ENCODE measurements at places on chromosomes 11 and 22. TPM values are rescaled to one million over a fixed set of nuclear protein-coding genes. Genes with fewer than 3 reads are reported as not detected.

DNA sequence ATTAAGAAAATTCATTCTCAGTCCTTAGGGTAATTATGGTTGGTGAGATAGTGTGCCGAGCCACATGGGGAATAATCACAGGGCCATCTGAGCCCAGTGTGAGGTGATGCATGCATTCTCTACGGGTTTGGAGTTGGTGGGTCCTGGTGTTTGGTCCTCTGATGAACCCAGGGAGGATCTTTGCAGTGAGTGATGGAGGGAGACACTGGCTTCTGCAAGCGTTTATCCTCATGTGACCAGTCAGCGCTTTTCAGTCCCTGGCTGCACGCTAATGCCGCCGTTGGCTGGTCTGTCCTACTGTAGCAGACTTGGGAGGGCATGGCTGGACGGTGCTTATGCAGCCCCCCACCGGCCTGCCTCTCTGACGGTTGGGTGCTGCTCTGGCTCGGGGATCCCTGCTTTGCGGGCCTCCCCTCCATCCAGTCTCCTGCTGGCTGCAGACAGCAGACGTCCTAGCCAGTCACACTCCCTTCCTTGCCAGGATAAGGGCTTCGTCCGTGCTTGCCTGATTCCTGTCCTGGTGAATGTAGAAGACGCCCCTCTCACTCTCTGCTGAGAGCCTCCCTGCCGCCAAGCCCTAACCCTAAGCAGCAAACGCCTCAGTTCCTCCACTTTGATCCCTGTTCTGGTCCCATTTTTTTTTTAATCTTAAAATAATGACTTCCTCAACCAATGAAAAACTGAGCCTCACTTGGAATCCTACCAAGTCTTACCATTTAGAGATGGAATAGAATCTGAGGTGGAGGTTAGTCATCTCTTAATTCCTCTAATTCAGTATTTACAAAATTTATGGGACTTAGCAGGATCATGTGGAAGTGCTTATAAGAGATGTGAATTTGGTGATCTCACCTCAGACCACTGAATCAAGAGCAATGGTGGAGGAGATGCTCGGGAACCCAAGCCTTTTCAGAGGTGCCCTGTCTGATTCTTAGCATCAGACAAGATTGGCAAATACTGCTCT is 143.7 kb upstream of the SORL1-AS1 start:
- no peaks in the 10 kb centered on the region for H3K36me3 ChIP-seq
- H3K27me3 ChIP-seq, result no peaks in the 10 kb centered on the region
- no peak for DNase-seq
- H3K4me3 ChIP-seq, result no peak overlapping the region
- H3K27ac ChIP-seq, result peak overlapping the region; percentile 33
- peaks cover 18% of the 10 kb centered on the region for H3K4me1 ChIP-seq

DNA sequence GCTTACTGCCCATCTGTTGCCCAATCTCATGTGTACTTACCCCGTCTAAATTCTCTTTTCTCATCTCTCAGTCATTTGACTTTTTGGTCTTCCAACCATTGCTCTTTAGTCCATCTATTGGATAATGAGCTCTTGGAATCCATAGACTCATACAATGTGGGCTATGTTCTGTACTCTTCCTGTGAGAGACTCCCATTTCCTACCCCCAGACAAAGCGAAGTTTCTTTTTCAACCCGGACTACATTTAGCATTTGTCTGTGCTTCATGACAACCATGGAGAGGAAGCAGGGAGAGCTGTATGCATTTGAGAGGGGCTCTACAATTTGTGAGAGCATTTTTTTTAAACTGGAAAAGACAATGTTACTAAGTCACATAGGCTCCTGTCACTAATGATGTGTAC is 4.0 kb upstream of the ARHGAP42 start:
- no peak overlapping the region for H3K4me3 ChIP-seq
- DNase-seq, result no peak
- H3K27me3 ChIP-seq, result no peaks in the 10 kb centered on the region
- peaks cover 24% of the 10 kb centered on the region for H3K4me1 ChIP-seq
- H3K36me3 ChIP-seq, result no peaks in the 10 kb centered on the region

GRCh38 chr22:20464096-20464614 is 26.5 kb upstream of the SCARF2 start:
- no peak overlapping the region for H3K4me3 ChIP-seq
- no peaks in the 10 kb centered on the region for H3K36me3 ChIP-seq
- peaks cover 9% of the 10 kb centered on the region for H3K4me1 ChIP-seq
- no peaks in the 10 kb centered on the region for H3K27me3 ChIP-seq

- no peak for DNase-seq
- H3K27ac ChIP-seq, result no peak overlapping the region
- no peak overlapping the region for H3K4me3 ChIP-seq
- H3K27me3 ChIP-seq, result no peaks in the 10 kb centered on the region
Observed at GRCh38 chr11:76194872-76195668, 11.2 kb downstream of the WNT11 start.

GRCh38 chr11:43243927-43244326 is 67.9 kb upstream of the API5 start:
- no peaks in the 10 kb centered on the region for H3K4me1 ChIP-seq
- no peak for DNase-seq
- H3K4me3 ChIP-seq, result no peak overlapping the region
- no peak overlapping the region for H3K27ac ChIP-seq
- no peaks in the 10 kb centered on the region for H3K27me3 ChIP-seq
- H3K36me3 ChIP-seq, result no peaks in the 10 kb centered on the region

- no peaks in the 10 kb centered on the region for H3K27me3 ChIP-seq
- H3K36me3 ChIP-seq, result no peaks in the 10 kb centered on the region
- no peak for DNase-seq
- H3K27ac ChIP-seq, result peak overlapping the region; percentile 27
- H3K4me3 ChIP-seq, result no peak overlapping the region
- peaks cover 19% of the 10 kb centered on the region for H3K4me1 ChIP-seq
Observed at GRCh38 chr11:86663291-86663690, 9.1 kb downstream of the ME3 start.

GRCh38 chr22:38203090-38203810 is 1.5 kb downstream of the MAFF start:
- no peaks in the 10 kb centered on the region for H3K36me3 ChIP-seq

DNA sequence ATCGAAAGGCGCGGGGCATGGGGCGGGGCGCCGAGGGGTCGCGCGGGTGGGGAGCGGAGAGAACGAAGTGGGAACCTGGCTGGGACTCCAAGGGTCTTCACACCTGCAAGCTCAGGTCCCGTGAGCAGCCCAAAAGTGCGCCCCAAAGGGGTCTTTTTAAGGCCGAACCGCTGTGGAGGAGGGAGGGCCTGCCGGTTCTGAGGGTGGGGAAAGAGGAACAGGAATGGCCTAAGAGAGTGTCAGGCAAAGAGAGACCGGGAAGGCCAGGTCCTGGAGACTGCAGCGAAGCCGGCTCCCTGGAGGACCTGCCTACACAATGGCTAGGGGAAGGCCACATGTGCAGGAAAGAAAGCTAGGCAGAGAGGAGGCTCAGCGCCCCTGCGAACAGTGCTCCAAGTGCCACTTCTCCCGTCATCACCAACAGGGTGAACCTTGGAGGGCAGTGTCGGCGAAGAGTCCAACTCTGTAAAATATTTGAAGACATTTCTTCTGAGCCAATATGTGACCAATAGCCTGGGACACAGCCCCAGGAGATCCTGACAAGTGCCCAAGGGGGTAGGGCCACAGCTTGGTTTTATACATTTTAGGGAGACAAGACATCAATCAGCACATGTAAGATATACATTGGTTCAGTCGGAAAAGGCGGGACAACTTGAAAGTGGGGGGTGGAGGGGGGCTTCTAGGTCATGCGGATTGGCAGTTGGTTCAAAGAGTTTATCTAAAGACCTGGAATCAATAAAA is 710 bp upstream of the DGCR2 start:
- peak overlapping the region; percentile 61 for H3K27ac ChIP-seq
- no peaks in the 10 kb centered on the region for H3K27me3 ChIP-seq
- no peak for DNase-seq

DNA sequence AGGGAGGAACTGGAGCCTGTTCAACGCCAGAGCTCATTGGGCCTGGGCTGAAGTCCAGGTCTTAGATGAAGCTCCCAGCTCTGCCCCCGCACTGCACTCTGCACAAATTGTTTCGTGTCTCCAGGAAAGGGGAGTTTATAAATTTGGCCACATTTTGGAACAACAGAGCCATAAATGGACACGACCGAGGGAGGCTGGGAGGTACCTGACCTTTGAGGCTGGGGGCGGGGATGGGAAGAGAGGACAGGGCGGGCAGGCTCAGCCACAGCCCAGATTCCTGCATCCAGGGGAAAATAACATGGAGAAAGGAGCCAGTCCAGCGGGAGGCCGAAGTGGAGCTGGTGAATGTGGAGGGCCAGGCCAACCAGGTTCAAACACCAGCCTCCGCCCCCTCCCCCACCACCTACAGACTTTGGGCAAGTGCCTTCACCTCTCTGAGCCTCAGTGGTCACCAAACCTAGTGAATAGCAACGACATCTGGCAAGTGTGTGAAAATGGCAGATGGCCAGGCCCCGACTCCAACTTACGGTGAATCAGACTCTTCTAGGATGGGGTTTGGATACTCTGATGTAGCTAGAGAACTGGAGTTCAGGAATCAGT is 36.8 kb upstream of the SMTN start:
- H3K27me3 ChIP-seq, result no peaks in the 10 kb centered on the region
- no peak overlapping the region for H3K4me3 ChIP-seq
- no peak for DNase-seq
- H3K27ac ChIP-seq, result peak overlapping the region; percentile 73

DNA sequence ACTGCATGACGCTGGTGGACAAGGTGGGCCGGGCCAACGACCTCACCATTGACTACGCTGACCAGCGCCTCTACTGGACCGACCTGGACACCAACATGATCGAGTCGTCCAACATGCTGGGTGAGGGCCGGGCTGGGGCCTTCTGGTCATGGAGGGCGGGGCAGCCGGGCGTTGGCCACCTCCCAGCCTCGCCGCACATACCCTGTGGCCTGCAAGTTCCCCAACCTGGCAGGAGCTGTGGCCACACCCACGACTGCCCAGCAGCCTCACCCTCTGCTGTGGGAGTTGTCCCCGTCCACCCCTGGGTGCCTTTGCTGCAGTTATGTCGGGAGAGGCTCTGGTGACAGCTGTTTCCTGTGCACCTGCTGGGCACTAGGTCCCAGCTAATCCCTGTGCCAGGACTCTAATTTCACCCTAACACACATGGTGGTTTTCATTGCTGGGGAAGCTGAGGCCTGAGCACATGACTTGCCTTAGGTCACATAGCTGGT is 49.0 kb upstream of the PPP6R3 start:
- DNase-seq, result no peak
- H3K27me3 ChIP-seq, result no peaks in the 10 kb centered on the region
- H3K36me3 ChIP-seq, result no peaks in the 10 kb centered on the region
- H3K4me3 ChIP-seq, result no peak overlapping the region

DNA sequence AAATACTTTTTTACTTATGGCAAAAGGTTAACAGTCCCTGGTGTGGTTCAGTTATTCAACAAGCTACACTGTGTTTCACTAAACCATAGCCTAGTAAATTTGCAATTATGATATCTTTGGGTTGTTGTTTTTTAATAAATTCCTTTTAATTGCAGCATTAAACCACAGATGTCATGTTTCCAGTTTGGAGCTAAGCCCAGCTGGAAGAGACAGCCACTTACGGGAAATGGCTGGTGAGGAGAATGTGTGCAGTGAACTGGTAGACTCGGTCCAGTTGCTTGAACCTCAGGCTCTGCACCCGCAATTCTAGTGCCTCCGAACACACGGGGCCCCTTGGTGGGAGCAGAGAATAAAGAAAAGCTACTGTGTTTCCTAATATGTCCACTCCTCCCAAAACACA is 70.8 kb downstream of the WNT11 start:
- H3K4me3 ChIP-seq, result no peak overlapping the region
- no peak for DNase-seq
- no peaks in the 10 kb centered on the region for H3K36me3 ChIP-seq
- no peaks in the 10 kb centered on the region for H3K27me3 ChIP-seq
- no peak overlapping the region for H3K27ac ChIP-seq
- peaks cover 38% of the 10 kb centered on the region for H3K4me1 ChIP-seq

DNA sequence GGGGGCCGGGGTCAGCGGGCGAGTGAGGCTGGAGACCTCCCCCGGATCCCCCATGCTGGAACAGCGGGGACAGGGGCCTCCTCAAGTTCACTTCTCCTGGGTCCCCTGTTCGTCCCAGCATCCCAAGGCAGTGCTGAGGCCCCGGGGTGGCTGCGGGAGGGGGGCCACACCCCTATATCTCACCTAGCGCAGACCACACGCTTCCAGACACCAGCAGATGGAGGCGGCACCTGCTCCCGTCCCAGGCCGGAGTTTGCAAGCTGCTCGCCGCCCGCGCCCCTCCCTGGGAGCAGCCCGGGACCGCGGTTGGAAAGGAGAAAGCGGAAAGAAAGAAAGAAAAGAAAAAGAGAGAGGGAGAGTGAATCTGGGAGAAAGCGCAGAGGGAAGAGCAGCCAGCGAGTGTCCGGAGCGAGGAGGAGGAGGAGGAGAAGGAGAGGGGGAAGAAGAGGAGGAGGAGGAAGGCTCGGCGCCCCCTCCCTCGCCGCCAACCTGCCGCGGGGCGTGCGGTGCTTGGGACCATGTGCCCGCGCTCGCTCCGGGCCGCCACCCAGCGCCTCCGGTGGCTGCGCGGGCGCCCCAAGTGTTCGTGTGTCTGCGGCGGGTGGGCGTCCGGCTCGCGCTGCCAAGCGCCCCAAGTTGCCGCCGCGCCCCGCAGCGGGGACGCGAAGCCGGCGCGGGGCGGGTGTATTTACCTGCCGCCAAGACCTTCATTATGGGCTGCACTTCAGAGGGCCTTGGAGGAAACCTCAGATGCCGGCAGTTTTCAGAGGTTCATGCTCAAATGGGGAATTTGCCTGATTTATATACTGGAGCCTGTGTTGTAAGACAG is at the start of gene LIF:
Gene LIF, minus strand, starts transcription at position 775 of the 829 bp plus-strand sequence. Its CDS starts 64 bp downstream, at position 711.
- peak within 1 kb of the TSS; percentile 55 for H3K4me3 ChIP-seq
- H3K27me3 ChIP-seq, result no peaks in the 10 kb centered on the region
- H3K27ac ChIP-seq, result peak within 1 kb of the TSS; percentile 57
- no peak for DNase-seq
- no peaks in the 10 kb centered on the region for H3K36me3 ChIP-seq

- H3K27ac ChIP-seq, result no peak overlapping the region
- no peak for DNase-seq
- no peaks in the 10 kb centered on the region for H3K27me3 ChIP-seq
- no peaks in the 10 kb centered on the region for H3K36me3 ChIP-seq
- H3K4me3 ChIP-seq, result no peak overlapping the region
Observed at GRCh38 chr22:38086001-38086845, 2.2 kb upstream of the SLC16A8 start.

DNA sequence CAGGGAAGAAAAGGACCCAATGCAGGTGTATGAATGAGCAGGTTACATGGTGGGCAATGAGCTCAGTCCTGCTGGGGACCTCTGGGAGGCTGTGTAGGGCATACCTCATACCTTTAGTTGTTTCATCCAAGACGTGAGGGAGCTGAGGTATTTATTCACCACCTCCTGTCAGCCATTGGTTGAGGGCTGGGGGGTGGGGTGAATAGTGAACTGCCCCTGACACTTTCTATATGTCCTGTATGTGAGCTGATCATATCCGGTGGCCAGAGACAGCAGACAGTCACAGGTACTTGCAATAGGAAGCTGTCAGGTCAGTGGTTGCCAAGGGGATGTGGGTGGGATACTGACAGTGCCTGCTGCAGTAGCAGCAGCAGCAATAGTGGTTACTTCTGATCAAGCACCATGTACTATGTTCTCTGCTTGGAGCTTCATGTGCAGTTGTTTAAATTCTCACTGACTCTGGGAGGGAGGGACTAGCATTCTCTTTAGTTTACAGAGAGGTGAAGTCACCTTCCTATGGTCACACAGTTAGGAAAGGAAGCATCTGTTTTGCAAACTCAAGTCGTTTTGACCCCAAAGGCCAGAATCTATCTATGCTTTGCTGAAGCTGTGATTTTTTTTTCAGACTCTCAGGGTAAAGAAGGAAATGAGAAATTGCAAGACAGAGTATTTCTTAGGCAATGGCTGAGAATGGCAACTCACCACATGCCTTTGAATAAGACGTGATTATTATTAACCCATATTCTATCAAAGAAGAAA is 54.0 kb downstream of the MIAT start:
- H3K4me3 ChIP-seq, result no peak overlapping the region
- H3K4me1 ChIP-seq, result no peaks in the 10 kb centered on the region
- H3K27me3 ChIP-seq, result no peaks in the 10 kb centered on the region
- no peak for DNase-seq
- H3K27ac ChIP-seq, result no peak overlapping the region

MMP27 gene
- total RNA-seq, result not detected

KCNQ1OT1 gene
- total RNA-seq, result 3.4 TPM
